ENCODE measurements at places on chromosomes 12 and 14.

DNA sequence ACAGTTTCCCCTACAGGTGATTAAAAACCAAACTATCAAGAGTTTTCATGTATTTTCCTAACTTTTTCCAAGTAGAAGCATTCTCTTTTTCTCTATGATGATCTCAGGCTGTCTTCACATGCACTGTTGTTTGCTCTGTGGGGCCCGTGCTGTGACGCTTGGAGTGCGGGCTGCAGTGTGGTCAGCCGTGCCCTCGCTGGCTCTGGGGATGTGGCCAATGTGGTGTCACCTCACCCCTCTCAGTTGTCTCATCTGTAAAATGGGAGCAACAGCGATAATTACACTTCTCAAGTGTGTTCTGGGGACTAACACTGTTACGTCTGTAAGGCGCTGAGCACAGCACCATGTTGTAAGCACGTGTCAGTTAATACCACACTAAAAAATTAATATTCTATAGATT is 28.6 kb downstream of the DDX51 start:
- DNase-seq, result no peak

DNA sequence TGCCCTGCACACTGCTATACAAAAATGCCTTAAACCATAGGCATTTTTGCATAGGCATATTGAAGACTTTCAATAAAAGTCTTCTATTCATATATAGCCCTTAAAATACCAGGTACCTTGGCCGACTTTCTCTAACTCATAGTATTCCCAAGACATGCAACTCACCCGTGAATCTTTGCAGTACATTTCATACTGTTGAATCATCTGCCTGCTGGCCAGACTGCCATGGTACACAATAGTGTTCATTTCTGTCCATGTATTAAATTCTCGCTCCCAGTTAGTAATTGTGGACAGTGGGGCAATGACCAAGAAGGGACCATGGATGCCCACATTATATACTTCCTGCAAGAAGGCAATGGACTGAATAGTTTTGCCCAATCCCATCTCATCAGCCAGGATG is 24.3 kb upstream of the SUPT16H start:
- no peak for DNase-seq

DNA sequence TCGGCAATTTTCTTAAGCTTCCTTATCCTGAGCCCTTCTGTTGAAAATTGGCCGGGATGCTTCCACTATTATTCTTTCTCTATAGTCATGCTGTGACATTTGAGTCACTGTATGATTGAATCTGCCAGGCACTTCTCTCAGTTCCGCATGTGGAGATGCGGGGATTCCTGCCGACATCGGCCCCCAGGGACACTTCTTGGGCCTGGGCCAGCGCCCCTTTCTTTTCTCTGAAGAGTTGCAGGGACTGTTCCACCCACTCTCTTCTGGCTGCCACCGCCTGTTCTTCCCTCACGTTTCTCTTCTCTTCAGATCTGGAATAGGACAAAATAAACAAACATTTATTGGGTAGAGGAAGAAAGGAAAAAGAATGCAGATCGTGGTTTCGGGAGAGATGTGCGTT is 310.1 kb downstream of the ETNK1 start:
- DNase-seq, result no peak

GRCh38 chr14:100709289-100710284 is 17.1 kb upstream of the DLK1 start:
- no peak for DNase-seq

DNA sequence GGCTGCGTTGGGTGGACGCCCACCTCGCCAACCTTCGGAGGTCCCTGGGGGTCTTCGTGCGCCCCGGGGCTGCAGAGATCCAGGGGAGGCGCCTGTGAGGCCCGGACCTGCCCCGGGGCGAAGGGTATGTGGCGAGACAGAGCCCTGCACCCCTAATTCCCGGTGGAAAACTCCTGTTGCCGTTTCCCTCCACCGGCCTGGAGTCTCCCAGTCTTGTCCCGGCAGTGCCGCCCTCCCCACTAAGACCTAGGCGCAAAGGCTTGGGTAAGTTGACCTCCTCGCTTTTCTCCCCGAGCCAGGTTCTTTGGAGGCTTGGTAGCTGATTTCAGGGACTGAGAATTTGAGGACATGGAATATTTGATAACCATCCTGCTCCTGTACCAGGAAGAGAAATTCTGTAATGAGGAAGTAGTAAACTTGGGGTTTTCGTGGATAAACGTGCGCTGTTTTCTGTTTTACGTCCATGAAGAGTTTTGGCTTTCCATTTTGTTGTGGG is 530 bp downstream of the APAF1 start:
- no peak for DNase-seq

GRCh38 chr14:64632056-64632455 is 72.2 kb upstream of the PLEKHG3 start:
- no peak for DNase-seq

- no peak for DNase-seq
These were observed 27.5 kb upstream of the PLEKHG7 start for GRCh38 chr12:92675092-92675865.

GRCh38 chr14:90061685-90062126 is at the start of gene KCNK13:
TSS of gene KCNK13 (plus strand) at chr14:90061994. CDS start at chr14:90062206, 212 bp downstream.
- DNase-seq, result no peak

DNA sequence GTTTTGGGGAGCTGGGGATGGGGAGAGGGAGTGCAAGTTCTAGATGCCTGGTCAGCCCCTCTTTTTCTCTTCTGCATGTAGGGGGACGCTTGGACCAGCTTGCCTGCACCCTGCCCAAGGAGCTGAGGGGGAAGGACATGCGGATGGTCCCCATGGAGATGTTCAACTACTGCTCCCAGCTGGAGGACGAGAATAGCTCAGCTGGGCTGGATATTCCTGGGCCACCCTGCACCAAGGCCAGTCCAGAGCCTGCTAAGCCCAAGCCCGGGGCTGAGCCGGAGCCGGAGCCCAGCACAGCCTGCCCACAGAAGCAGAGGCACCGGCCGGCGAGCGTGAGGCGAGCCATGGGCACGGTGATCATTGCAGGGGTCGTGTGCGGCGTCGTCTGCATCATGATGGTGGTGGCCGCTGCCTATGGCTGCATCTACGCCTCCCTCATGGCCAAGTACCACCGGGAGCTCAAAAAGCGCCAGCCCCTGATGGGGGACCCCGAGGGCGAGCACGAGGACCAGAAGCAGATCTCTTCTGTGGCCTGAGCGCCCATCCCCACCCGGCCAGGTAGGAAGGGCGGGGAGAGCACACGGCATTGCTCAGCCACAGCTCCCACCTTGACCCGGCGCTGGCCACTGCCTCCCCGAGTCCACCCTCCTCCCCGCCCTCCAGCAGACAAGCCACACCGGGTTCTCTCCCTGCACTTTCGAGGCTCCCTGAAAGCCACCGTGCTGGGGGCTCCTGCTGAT is 14.0 kb downstream of the LRTM2 start:
- DNase-seq, result no peak

GRCh38 chr12:54932691-54933090 is 51.9 kb downstream of the TESPA1 start:
- DNase-seq, result no peak

- no peak for DNase-seq
These were observed 1.1 kb upstream of the TRAF3 start for GRCh38 chr14:102775855-102776760.

GRCh38 chr14:88904864-88905263 is 80.4 kb downstream of the TTC8 start:
- no peak for DNase-seq

DNA sequence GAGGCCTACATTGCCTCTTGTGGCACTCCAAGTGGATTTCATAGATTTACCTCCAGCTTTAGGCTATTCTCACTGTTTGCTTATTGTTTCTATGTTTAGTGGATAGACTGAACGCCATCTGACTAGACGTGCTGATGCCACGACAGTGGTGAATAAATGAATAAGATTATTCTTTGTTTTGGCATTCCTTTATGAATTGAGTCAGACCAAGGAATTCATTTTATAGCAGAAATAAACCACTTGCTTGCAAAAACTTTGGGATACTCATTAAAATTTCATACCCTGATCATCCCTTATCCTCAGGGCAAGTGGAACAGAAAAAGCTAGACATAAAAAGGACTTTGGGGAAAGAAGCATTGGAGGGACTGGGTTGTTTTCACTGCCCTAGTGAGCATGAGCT is 71.7 kb upstream of the FERMT2 start:
- DNase-seq, result no peak

All from stimulated activated CD4-positive, alpha-beta T cell treated with anti-CD3 and anti-CD28 coated beads, Interleukin-1b, Interleukin-23, amount 100 ng/mL, for 1 hour (primary cell).